Activated naive CD4-positive, alpha-beta T cell (primary cell): ENCODE measurements at places on chromosomes 12 and 14.

DNA sequence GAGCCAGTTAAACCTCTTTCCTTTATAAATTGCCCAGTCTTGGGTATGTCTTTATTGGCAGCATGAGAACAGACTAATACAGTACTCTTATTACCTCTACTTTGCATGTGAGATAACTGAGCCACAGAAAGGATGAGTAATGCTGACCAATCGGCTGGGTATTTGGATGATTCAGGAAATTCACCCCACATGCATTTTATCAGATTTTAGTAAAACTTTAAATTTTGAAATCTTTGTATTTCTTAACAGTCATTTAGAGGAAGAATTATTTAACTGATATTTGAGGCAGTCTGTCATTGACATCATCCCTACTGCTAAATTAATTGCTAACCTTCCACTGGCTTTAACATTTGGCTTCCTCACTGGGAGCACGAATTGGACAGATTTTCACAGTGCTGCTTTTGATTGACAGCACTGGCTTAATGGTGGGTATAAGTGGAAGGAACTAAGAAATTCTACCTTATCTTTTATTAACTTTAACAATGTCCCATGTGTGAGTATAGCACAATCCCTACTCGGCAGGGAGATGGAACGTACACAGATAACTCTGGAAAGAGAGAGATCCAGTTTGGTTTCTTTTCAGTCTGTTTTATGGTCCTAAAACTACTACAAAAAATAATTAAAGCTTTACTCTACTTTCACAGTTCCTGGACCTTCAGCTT is 261.0 kb downstream of the DACT1 start:
- no peak for DNase-seq

DNA sequence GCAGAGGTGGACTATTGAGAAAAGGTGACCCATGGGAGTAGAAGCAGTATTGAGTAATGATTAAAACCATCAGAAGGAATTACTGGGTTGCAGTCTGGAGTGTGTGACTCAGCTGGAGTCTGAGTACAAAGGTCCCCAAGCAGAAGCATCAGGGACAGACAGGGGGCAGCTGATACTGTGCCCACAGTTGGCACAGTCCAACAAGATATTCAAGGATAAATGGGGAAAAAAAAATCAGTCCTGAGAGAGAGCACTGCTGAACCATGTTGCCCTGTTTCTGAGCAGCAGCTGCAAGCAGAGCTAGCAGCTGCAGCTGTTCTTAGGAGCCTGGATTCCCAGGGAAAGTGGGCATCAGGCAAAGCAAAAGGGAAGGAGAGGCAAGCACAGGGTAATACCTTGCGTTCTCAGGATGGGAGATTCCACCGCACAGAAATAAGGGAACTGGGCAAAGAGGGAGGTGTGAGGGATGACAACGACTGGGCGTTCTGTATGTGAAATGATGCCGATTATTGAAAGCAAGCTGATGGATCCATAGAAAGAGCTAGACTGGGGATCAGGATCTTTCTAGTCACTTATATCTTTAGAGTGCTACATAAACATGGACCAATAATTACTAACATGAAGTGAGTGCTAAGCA is 17.7 kb downstream of the NEUROD4 start:
- DNase-seq: no peak

DNA sequence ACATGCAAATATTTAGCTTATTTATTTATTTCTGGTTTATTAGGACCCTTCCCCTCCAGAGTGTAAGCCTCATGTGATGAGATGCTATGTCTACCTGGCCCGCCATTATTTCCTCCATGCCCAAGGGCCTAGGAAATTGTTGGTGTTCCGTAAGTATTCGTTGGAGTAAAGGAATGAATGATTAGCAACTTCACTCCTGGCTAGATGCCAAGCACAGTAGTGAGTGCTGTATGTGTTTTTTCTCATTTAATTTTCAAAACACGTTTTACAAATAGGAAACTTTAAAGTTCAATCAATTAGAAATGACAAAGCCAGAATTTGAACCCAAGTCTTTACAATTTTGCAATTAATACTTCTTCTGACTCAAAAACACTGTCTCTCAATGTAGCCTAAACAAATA is 253.8 kb downstream of the BCAT1 start:
- DNase-seq: no peak

GRCh38 chr12:75970310-75970709 is 61.3 kb downstream of the PHLDA1 start:
- no peak for DNase-seq

DNA sequence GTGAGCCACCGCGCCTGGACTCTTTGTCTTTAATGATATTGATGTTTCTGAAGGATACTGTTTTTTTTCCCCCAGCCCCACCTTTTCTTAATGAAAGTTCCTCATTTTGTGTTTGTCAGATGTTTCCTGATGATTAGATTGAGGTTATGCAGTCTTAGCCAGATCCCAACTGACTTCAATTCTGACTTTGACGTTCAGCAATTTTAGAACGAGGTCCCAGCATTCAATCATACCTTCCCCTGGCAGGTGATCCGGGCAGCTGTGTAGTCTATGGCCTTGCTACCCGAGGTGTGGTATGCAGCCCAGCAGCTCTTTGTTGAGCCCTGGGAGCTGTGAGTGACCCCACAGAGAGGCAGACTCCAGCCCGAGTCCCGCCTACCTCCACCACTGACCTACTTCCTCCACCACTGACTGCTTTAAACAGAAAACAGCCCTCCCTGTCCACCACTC is 82.7 kb downstream of the LGMN start:
- no peak for DNase-seq

DNA sequence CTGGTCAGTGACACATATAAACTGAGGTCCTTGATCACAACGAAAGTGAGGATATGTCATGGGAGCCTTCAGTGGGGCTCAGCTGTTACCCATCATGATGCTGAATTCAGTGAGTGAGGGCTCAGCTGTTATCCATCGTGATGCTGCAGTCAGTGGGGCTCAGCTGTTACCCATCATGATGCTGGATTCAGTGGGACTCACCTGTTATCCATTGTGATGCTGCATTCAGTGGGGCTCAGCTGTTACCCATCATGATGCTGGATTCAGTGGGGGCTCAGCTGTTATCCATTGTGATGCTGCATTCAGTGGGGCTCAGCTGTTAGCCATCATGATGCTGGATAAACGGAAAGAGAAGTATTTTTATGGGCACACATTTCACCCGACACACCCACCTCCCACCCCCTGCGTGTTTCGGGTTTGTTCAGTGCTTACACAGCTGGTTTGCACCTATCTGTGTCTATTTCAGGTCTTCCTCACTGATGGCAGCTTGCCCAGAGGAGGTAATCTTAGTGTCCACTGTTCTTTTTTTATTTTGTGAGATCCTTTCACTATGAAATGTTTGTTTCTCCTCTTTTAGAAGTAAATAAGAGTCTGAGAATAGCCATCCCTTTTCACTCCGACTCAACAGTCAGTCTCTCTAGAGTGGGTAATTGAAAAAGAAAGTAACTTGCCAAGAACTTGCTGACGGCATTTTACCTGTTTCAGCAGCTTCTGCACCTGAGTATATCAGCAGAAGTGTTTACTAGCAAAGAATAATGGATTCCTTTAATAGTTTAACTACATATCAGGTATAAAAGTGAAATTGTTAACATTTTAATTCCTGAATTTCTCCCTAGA is 183.0 kb downstream of the ERC1 start:
- DNase-seq: no peak
